ENCODE measurements at places on chromosomes 12 and 14.

GRCh38 chr12:57739914-57740538 lies 1.5 kb upstream of the AGAP2 start:
- no peak for DNase-seq
- no peak overlapping the region for H3K4me3 ChIP-seq
- H3K27ac ChIP-seq = no peak overlapping the region
- H3K27me3 ChIP-seq = no peaks in the 10 kb centered on the region

DNA sequence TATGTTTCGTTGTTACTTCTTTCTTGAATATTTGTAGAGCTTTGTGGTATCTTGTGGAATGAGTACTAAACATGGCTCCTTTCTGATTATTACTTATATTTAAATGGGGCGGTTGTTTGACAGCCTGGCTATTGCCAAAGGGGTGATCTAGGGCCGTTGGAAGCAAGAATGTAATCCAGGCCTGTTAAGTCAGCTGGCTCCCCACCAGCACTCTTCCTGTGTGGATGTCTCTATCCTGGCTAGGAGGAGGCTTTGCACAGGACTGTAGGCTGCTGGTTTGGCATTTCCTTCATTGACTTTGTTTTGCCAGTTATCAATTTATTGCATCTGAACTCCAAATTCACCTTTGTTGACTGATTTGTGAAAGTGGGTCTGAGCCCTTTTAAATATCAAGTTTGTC lies 5.6 kb downstream of the FAM234B start:
- H3K4me1 ChIP-seq = peaks cover 7% of the 10 kb centered on the region
- no peak overlapping the region for H3K4me3 ChIP-seq
- H3K27me3 ChIP-seq = no peaks in the 10 kb centered on the region
- H3K27ac ChIP-seq = no peak overlapping the region
- DNase-seq = no peak
- no peaks in the 10 kb centered on the region for H3K36me3 ChIP-seq

- H3K4me3 ChIP-seq = no peak overlapping the region
- H3K27ac ChIP-seq = no peak overlapping the region
- H3K36me3 ChIP-seq = peaks cover 3% of the 10 kb centered on the region
- DNase-seq = no peak
- no peaks in the 10 kb centered on the region for H3K27me3 ChIP-seq
These were observed 34.6 kb downstream of the NIN start for GRCh38 chr14:50796390-50796789.

GRCh38 chr14:32142754-32143437 lies 58.9 kb upstream of the RNU6-7 start:
- DNase-seq = no peak
- no peak overlapping the region for H3K4me3 ChIP-seq
- no peaks in the 10 kb centered on the region for H3K27me3 ChIP-seq
- no peaks in the 10 kb centered on the region for H3K4me1 ChIP-seq
- no peak overlapping the region for H3K27ac ChIP-seq

Measured in HCT116 (cell line).